Karpas-422 (cell line): ENCODE measurements at places on chromosomes 16 and 17.
A peak's percentile ranks its signal among the peaks of the same experiment; 100 is the strongest.

- no peak for DNase-seq
Measured at GRCh38 chr16:68423771-68424170, 24.5 kb downstream of the SMPD3 start.

GRCh38 chr16:57462978-57463362 lies 491 bp downstream of the POLR2C start:
- no peak for DNase-seq

- no peak for DNase-seq
Measured at GRCh38 chr17:4501295-4501949, 2.7 kb downstream of the SPNS2 start.

DNA sequence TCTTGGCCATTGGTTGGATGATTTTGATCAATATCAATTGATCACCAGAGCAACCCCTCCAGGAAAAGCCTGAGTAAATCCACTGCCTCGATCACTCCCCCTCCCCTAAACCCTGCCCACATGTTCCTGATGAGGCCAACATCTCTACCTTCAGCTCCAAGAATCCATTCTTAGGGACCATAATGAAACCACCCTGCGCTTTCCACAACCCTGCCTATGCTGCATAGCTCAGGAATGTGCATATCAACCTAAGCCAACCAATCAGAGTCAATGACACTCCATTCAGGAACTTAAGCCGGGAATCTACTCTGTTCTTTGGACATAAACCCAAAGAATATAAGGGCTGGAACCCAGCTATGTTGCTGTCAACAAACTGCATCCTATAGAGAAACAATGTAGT lies 86.3 kb downstream of the MYH11 start:
- DNase-seq: no peak

- no peak for DNase-seq
Measured at GRCh38 chr16:27685807-27686206, 135.9 kb downstream of the KATNIP start.

DNA sequence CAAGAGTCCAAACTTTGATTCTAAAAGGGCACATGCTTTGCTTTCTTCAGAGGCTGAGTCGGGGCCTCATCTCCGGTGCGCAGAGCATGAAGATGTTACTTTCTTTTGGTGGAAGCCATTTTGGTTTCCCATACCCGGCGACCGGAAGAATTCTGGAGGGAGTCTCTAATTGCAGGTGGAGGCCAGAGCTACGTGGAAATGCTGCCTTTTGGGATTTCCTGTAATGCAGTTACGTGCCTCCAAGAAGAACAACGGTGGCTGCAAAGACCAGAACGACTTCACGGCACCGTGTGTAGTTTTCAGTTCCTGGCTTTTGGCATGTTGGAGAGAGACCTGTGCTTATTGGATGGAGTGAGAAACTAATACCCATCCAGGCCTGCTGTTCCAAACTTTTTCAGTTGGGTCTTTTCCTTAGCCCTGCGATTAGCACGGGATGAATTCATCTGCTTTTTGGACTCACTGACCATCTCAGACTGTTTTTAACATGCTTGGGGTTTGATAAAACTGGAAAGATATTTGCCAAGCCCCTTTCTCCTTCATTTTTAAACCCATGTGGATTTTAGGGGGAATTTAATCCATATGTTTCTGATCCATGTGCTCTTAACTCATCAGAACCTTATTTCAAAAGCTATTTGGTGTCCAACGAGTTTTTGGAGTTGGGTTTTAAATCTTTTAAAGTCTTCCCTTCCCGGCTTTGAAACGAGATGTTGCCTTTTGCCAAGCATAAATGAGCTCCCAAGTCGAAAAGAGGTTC lies 19.0 kb downstream of the FOXL1 start:
- no peak for DNase-seq

DNA sequence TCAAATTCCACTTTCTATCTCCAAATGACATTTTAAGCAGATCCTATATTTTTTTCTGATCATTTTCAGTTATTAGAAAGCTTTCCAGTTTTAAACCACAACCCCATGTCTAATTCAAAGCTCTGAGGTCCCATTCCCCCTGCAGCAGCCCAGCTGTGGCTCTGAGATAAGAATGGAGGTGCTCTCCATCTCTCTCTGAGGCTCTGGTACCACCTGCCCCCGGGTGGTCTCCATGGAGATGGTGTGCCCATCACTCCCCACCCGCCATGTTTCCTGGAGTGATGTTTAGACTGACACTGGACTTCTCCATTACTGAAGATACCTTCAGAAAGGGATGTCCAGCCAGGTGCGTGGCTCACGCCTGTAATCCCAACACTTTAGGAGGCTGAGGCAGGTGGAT lies 68.1 kb upstream of the SEC14L1 start:
- no peak for DNase-seq

DNA sequence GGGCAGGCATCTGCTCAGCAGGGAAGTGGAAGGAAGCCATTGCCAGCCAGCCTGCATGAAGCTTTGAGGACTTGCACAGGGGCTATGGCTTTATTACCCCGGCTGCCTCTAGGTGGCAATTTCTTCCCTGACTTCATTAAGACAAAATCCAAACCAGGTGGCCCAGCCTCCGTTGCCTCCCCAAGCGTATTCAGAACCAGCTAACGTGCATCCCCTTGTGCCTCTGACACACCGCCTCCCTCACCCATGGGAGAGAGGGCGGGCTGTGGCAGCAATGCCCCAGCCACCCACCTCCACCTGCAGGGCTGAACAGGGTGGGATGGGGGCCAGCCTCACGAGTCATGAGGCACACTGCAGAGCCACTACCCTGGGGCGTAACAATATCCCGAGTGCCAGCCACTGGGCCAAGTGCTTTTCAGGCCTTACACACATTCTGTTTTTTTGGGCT lies 6.8 kb downstream of the KIFC3 start:
- DNase-seq: peak; percentile 79

- DNase-seq: no peak
Measured at GRCh38 chr17:54172985-54173316, 350.2 kb downstream of the KIF2B start.

DNA sequence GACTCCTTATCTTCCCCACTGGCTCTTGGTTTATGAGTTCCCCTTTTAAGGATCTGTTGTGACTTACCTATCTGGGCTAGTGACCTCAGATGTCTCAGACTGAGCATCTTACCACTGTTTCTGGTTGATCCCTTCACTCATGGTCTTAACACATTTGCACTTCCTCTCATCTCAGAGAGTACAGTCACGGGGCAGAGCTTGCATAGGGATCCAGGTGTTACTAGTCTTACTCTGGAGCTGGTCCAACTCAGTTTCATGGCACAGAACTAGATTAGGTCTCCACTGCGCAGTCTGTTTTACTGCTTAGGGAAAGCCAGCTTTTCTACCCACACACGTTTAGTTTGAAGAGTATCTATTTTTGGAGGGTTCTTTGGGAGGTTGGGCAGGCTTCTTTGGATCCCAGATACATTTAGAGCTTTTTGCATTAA lies 10.2 kb downstream of the GABARAPL2 start:
- DNase-seq: no peak

GRCh38 chr17:78271419-78272170 lies 40.2 kb downstream of the TMEM235 start:
- DNase-seq: no peak

DNA sequence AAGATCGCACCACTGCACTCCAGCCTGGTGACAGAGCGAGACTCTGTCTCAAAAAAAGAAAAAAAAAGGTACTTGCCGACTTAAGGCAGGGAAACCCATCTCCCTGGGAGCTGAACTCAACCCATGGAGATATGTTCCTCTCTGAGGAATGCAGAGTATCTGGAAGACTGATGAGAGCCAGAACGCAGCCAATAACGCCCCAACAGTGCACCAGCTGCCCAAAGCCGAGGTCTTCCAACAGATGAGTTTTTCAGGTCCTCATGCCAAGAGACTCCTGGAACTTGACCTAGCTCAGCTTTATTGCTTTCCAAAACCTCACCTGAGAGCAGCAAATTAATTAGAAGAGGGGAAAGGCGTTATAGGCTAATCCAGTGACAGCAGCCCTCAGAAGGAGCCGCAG lies 9.4 kb downstream of the ELAC2 start:
- DNase-seq: no peak

GRCh38 chr17:21272881-21273792 lies 11.4 kb upstream of the MAP2K3 start:
- peak; percentile 71 for DNase-seq

DNA sequence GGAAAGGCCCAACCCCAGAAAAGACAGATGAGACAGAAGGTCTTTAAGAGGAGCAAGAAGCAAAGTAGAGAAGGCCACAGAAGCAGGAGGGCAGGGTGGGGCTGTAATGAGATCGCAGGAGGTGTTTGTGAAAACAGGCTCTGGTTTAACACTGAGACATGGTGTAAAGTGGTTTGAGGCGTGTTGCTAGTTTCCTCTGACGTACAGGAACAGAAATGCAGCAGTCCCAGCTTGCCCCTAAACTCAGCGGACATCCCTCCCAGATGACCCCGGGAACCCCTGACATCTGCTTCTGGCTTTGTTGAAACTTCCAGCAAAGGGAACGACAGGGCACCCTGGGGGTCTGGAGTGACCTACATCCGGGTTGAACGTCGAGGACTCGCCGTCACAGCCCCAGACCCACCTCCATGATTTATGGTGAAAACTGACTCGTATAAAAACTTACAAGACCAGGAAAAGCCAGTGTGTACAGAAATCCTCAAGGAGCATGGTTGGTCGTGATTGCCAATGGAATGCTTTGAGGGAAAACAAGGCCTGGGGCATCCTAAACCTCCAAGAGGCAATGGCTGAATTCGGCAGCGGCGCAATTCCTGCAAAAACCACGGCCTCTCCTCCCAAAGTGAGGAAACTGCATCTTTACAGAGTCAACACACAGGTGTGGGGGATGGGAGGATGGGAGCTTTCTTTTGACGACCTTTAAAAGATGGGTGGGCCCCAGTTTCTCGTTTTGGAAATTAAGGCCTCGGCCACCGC lies 25.8 kb downstream of the LITAF start:
- peak; percentile 30 for DNase-seq

DNA sequence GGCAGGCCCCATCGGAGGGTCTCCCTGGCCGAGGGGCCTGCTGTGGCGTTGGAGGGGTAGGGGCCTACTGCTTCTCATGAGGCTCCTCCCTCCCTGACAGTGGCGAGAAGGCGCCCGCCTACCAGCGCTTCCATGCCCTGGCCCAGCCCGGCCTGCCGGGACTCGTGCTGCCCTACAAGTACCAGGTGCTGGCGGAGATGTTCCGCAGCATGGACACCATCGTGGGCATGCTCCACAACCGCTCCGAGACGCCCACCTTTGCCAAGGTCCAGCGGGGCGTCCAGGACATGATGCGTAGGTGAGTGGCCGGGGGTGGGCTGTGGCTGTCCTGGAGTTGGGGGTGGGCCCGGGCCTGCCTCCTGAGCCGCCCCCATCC lies 1.7 kb downstream of the CDT1 start:
- DNase-seq: no peak

GRCh38 chr17:79177877-79178276 lies 103.3 kb downstream of the ENGASE start:
- no peak for DNase-seq

- no peak for DNase-seq
Measured at GRCh38 chr16:30555315-30556124, 2.7 kb downstream of the ZNF764 start.

- no peak for DNase-seq
Measured at GRCh38 chr16:10613785-10614485, 33.5 kb upstream of the EMP2 start.

- no peak for DNase-seq
Measured at GRCh38 chr17:19018600-19018950, 14.0 kb upstream of the FAM83G start.

DNA sequence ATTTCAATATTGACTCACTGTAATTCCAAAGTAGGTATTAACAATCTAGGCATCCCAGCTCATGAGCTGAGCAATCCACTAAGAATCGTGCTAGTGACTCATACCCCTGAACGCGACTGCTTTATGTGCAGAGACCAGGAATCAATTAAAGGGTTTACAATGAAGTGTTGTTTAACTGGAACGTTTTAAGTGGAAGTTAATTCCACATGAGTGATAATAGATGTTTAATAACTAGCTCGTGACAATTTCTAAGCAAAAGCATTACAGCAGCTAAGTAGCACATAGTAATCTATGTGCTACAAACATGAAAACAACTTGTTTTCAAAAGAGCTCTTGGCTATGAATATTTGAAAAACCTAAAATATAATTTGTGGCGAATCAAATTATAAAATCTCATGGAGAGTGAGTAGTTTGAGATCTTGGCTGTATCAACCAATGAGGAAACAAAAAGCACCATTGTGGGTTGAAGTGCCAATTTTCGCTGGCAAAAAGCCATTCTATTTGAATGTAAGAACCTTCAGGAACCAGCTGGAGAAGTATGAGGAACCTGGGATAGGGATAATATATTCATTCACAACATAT lies 9.4 kb downstream of the GJC1 start:
- DNase-seq: no peak

GRCh38 chr17:32777436-32777835 lies 99.5 kb downstream of the MYO1D start:
- DNase-seq: no peak
